ENCODE measurements at places on chromosomes 6 and 20.

GRCh38 chr20:56909918-56910714, 281.0 kb downstream of the TFAP2C start:
- DNase-seq = no peak

- no peak for DNase-seq
Observed at GRCh38 chr20:37505263-37506151, 15.5 kb upstream of the NNAT start.

- DNase-seq = no peak
Observed at GRCh38 chr6:150200428-150201100, 57.7 kb downstream of the PPP1R14C start.

- DNase-seq = no peak
Observed at GRCh38 chr20:9978397-9979004, 56.3 kb upstream of the ANKEF1 start.

DNA sequence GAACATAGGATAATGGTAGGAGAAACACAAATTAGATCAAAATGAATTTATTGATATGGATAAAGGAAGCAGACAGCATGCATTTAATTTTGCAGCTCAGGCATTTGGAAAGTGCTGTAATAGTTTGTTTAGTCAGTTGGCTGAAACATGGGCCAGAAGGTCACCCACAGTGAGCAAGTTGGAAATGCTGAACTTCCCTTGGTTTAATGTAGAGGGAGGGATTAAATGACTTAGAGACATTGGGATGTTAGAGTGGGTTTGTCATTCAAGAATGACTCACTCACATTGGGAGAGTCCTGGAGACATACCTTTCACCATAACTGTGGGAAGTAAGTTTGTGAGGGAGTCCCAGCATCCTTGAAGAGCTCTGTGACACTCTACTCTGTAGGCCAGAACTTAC, 231.5 kb upstream of the PLCB4 start:
- no peak for DNase-seq

DNA sequence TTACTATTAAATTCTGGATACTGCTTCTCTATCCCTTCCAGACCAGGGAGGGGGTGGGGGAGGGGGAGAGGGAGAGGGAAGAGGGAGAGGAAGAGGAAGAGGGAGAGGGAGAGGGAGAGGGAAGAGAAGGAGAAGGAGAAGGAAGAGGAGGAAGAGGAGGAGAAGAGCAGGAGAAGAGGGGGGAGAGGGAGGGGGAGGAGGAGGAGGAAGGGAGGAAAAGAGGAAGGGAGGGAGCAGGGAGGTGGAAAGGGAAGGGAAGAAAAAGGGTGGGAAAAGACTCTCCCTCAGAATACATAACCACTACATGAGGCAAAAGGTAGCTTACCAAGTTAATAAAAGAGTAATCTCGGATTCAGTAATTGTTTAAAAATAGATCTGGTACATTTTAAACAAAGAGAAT, 46.0 kb downstream of the FAM184A start:
- DNase-seq = no peak

GRCh38 chr6:12033770-12034169, 21.7 kb downstream of the HIVEP1 start:
- DNase-seq = no peak
